ENCODE measurements at places on chromosomes 1 and 21.

DNA sequence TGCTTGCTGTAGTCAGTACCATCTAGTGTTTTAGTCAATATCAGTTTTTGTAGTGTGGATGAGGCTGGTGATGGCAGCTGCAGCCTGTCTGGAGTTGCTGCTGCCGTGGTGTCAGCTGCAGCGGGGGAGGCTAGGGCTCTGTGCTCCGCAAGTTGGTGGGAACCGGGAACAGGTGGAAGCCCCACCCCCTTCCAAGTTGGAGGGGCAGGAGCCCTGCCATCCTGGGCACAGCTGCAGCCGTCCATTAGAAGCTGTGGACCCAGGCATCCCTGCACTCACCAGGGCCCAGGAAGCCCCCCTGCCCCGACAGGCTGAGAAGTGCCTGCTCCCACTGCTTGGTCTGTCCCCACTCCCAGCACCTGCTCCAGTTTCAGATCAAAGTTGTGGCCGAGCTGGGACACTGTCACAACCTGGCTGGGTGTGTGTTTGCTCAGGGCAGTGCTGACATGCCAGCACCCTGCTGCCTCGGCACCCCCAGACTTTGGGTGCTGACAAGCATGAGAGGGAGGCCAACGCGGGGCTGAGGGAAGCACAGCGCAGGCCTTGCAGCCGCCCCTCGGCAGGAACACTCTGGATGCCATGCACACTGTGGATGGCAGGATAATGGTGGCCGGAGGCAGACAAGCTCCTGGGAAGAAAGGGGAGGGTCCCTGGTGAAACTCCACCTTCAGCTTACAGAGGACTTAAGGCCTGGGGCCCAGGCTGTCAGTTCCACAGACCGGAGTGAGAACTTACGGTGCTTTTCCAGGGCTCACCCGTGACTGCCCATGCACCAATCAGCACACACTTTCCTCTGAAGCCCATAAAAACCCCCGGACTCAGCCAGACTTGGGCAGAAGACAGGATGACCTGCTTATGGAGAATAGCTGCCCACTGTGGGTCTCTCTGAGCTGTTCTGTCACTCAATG, 86.9 kb downstream of the ADARB1 start:
- DNase-seq: no peak

DNA sequence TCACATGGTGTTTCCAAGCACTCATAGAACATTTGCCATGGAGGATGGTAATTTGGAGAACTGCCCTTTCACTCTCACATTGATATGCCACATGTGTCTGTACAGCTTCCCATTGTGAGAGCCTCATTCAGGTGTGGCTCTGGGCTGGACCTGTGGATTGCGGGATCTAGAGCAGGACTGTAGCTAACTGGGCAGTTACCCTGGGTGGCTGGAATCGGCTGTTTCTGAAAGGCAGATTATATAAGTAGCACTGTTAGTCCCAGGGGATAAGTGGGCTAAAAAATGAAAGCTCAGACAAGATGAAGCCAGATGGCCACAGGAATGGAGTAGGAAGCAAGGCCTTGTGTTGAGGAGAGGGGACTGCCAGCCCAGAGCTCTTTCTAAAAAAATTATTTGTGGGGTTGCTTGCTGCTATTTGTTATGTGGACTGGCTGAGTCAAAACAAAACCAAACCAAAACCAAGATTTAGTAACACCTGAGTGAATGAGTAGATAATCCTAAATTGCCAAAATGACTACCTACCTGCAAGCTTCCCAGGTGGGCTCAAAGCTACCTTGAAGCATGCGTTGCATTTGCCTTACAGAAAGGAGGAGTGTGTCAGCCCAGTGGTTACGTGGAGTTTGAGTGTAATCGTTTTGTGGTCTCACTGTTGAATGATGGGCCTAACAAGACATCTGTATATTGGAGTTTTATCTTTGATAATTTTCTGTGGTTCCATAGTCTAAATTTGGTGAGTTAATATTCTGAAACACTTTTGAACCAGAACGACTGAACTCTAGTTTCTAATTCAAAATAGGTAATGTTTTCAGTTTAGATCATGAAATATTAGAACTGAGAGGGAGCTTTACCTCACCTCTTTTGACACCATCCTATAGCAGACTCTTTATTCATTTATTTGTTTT, 58.0 kb downstream of the SDCCAG8 start:
- DNase-seq: no peak

DNA sequence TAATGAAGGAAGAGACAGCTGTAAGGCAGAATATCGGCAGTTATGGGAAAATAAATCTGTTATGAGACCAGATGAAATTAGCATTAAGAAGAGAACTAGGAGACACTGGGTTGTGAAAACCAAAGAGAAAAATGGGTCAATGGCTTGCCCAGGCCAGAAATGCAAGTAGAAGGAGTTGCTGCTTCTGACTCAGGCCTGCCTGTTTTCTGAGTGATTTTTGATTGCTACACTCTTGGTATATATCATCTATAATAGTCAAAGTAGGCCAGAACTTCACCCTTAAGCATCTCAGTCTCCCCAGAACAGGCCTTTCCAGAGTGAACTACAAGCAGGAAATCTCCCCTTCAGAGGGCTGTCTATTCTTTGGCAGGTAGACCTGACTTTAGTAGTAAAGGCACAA, 107.0 kb downstream of the NRIP1 start:
- no peak for DNase-seq

DNA sequence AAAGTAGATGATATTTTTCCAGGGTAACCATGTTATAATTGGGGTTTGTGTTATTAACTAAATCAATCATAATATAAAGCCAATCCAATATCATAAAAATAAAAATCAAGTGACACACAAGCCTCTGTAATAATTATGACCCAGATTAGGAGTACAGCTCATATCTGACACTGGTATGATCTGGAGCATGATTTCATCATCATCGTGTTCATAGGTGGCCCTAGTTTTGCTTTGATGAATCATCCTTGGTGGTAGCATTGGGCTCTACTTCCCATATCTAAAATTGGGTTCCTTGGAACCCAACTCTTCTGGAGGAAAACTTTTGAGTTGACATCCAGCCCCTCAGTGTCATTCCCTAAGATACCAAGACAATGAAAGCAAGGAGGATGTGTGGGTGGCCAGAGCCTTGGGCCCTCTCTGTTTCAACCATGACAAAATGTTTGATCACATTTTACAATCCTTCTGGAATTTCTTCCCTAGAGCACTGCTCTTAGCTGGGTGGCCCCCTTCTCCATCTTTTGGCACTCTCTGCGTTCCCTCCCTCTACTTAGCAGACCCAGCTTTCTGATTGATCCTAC, 37.0 kb upstream of the ENAH start:
- no peak for DNase-seq

DNA sequence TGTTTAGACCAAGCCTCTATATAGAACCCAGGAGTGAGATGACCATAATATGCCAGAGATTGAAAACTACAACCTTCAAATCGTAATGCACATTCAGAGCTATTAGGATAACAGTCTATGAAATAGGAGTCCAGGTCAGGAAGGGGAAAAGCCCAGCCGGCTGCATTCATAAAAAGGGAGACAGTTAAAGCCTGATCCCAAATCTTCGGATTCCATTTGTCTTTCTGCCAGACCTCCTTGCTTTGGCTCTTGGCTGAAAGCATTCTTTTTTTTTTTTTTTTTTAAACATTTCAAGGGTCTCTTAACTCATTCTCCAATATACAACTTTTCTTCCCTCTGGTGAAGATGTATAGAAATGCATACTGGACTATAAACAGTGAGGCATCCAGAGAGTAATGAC, 81.1 kb downstream of the NTPCR start:
- no peak for DNase-seq

GRCh38 chr1:44881011-44881632, 38.1 kb upstream of the PTCH2 start:
- no peak for DNase-seq

- no peak for DNase-seq
These were observed 36.0 kb upstream of the SLC19A1 start for GRCh38 chr21:45578176-45578801.

DNA sequence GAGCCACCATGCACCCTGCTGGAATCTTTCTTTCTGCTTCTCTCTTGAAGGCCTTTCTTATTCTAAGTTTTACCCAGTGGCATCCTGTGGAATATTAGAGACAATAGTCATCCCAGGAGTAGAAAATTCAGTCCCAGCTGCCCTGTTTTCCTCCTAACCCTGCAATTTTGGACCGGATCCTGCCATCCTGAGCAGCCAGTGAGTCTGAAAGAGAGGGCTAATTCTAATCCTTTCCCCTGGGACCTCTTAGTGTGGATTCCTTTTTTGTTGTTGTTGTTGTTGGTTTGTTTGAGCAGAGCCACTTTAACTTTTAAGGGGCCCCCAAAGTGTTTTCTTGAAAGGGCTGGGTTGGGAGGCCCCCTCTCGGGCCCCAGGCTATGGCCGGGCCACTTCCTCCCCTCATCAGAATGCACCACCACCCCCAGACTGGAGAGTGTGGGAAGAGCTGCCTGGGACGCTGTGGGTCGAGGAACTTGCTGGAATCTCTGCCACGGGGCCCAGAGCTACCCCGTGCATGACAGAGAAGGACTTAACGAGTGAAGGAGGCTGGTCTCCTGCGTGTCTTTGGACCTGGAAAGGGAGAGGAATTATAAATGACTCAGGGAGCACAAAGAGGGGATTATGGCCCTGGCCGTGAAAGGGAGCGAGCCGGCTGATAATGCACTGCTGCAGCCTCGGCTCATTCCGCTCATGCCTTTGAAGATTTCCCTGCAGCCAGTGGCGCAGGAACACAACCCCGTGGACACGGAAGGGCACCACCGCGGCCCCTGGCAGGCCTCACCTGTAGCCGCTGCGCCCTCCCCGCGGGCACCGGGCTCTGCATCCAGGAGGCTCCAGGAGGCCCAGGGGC, 81.0 kb upstream of the AKT3 start:
- no peak for DNase-seq

DNA sequence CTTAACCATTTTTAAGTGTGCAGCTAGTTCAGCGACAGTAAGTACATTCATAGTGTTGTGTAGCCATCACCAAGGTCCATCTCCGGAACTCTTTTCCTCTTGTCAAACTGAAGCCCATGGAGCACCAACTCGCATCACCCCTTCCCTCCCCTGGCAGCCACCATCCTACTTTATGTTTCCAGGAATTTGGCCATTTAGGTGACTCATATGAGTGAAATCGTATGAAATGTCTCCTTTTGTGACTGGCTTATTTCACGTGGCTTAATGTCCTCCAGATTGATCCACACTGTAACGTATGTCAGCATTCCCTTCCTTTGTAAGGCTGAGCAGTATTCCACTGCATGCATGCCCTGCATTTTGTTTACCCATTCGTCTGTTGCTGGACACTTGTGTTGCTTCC, 2.5 kb downstream of the COL6A2 start:
- no peak for DNase-seq

DNA sequence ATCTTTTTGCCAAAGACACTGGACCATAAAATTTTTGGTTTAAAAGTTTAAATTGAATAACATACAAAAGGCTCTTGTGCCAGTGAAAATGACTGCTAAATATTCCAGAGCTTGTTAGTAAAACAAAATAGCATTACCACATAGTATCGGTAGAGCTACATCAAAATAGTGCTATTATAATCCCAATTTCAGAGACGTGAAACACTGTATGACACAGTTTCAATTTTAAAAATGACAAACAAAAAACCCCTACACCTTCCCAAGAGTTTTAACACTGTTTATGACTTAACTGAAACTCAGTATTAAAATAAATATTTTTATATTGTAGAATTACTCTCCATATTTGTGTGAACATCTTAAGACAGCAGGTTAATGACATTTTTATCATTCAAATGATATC, 7.0 kb downstream of the SLC30A1 start:
- DNase-seq: no peak

DNA sequence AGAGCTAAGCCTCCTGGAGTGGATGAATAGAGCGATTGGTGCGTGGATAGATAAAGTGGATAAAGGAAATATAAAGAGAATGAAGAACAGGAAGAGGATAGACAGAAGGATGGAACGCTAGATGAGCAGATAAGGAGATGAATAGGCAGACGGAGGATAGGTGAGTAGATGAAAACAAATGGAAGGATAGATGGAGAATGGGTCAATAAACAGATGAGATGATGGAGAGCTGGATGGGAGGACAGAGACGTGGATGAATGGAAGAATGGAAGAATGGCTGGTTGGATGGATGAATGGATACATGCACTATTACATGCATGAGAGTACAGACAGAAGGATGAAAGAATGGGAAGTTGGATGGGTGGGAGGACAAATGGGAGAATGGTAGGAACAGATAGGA, 35.2 kb upstream of the EDN2 start:
- DNase-seq: no peak

DNA sequence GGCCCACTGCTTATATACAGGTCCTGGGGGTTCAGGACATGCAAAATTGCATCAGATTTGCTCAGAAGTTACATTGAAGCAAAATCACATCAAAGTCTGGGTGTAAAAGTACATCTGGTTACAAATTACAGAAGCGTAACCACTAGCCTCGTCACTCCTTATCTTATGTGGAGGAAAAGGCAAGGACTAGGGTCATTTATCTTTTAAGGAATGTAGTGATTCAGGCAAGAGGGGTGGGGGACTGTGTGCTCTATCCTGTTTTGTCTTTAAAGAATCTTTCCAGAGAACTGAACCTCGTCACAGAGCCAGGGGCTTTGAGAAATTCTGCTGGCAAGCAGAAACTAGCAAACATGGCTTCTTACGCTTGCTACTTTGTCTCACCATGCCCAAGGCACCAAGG, 61.1 kb upstream of the RAB4A start:
- no peak for DNase-seq

DNA sequence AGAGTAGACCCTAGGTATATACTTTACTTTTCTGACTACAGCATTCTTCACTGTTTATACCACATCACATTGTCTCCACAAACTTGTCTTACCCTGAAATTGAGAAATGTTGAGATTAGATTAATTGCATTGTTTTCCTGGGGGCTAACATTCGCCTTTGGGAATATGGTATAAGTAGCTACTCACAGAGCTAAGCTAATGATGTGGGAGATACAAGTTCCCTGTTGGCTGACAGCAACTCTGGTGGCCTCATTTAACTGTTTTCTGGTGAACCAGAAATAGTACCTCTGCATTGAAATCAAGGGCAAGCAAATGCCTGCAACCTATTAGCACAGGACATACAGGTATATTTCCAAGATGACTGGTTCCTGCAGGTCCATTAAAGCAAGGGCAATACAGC, 13.2 kb upstream of the VCAM1 start:
- no peak for DNase-seq

DNA sequence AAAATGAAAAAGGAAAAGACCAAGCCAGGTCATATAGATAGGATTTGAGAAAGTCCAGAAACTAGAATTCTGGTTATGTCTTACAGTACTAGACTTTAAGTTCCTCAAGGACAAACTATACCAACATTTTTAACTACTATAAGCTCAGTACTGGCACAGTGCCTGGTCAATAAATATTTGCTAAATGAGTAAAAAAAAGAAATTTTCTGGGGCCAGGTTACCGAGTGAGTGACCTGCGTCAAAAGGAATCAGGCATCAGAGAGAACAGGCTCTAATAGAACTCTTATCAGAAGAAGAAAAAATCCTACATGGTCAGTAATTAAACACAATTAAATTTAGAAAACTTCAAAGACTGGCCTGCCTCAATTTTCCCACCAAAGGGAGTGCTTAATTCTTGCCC, 23.8 kb upstream of the YRDC start:
- no peak for DNase-seq

DNA sequence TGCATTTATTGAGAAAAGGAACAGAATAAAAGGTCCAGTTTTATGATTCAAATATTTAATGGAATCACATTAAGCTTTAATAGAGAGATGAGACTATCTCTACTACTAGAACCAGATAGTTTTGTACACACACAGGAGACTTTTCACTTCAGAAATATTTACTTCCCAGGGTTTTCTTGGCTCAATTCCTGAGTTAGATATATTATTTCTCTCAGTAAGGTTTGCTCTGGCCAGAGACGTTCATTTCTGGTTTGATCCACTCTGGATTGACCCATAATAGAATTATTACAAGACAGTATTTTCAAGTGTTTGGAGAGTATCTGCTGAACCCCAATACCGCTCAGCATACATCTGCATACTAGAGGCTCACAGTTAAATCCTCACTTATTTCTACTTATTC, 1.3 kb upstream of the RCOR3 start:
- DNase-seq: no peak

All from NCI-H1436 (cell line).